ENCODE measurements at places on chromosomes 11 and 22. TPM values are rescaled to one million over a fixed set of nuclear protein-coding genes. Genes with fewer than 3 reads are reported as not detected.

Gene OR56A3
- total RNA-seq, result not detected

Gene NFAM1
- 0.64 TPM for total RNA-seq

Gene SCN3B
- 1.2 TPM for total RNA-seq

Gene POU2F3
- total RNA-seq, result 0.77 TPM

Gene TIRAP
- total RNA-seq, result 16.4 TPM

All from colonic mucosa (tissue), 4 donors.